M059J (cell line): ENCODE measurements at places on chromosomes 12 and 14.

- DNase-seq = peak; percentile 15
Measured at GRCh38 chr12:11171969-11172675, 1.1 kb downstream of the SMIM10L1 start.

GRCh38 chr14:84029720-84030119 lies 1500.2 kb upstream of the FLRT2 start:
- no peak for DNase-seq

DNA sequence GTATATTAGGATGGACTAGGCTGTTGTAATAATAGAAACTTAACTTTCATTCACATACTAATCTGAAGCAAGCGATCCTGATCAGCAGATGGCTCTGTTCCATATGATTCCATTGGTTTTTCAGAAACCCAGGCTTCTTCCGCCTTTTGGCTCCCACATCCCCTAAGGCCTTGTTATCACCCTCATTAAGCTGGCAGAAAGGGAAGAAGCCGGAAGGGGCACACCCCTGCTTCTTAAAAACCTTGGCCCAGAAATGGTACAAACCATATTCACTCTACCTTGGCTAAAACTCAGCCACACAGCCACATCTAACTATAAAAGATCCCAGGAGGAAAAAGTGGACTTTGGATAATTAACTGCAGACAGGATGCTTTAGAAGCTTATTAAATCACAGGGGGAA lies 329.2 kb downstream of the PCNX1 start:
- DNase-seq = no peak

- peak; percentile 86 for DNase-seq
Measured at GRCh38 chr12:4824380-4824779, 85.3 kb upstream of the KCNA1 start.

GRCh38 chr14:69719501-69719951 lies 47.4 kb upstream of the SRSF5 start:
- peak; percentile 61 for DNase-seq

DNA sequence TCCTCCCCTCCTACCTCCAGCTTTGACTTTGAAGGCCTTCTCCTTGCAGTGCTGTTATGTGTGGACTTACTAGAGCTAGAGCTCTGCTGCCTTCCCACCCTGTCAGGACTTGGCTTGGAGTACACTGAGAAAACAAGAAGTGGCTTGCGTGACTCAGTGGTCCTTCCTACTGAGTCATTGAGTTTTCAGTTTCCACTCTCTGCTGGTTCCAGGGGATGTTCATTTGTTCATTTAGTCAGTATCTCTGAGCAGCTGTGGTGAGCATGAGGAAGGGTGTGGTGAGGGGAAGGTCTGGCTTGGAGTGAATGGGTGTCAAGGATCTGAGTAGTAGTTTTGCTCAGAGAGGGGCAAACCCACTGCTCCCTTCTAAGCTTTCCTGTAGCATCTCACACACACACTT lies 17.2 kb upstream of the ELK3 start:
- peak; percentile 32 for DNase-seq

DNA sequence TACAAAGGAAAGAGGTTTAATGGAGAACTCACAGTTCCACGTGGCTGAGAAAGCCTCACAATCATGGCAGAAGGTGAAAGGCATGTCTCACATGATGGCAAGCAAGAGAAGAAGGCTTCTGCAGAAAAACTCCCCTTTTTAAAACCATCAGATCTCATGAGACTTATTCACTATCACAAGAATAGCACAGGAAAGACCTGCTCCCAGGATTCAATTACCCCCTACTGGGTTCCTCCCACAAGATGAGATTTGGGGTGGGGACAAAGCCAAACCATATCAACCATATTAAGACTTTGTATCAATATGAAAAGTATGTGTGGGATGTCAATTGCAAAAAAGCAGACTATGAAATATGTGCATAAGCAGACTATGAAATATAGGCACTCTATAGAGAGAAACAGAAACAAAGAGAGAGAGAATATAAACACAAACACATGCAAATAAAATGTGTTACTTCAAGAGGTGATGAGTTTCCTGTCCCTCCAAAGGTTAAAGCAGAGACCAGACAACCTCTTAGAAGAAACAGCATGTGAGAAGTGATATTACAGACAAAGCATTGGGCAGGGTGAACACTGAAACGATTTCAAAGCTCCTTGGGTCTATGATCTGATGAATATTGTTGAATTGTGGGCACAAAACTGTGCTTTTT lies 151.2 kb upstream of the KRR1 start:
- no peak for DNase-seq

DNA sequence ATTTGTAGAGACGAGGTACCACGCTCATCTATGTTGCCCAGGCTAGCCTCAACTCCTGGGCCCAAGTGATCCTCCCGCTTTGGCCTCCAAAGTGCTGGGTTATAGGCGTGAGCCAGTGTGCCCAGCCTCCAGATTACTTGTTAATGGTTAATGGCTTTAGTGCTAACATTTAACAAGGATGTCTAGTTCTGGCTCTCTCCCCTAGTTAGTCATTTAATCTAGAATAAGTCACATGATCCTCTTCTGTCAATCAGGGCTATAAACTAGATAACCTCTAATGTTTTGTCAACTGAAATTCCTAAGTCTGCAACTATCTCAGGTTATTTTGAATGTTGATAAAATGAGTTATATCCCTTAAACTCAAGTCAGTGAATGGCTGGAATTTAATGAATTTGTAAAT lies 15.7 kb downstream of the ACTR6 start:
- DNase-seq = no peak

- no peak for DNase-seq
Measured at GRCh38 chr14:103225476-103225875, 102.2 kb downstream of the TNFAIP2 start.

DNA sequence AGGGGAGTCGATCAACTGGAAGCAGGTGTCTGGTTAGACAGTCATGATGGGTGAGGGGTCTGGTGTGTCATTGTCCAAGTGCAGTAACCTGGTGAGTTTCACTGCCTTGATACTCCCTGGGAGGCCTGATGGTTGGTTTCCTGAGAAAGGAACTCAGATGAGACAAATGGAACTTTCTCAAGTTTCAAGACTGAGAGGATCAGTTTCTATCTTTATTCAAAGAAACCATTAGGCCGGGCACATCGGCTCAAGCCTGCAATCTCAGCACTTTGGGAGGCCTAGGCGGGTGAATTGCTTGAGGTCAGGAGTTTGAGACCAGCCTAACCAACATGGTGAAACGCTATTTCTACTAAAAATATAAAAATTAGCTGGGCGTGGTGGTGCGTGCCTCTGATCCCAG lies 776.1 kb downstream of the AACS start:
- DNase-seq = no peak

GRCh38 chr14:91953170-91953985 lies 5.9 kb upstream of the FBLN5 start:
- DNase-seq = no peak

DNA sequence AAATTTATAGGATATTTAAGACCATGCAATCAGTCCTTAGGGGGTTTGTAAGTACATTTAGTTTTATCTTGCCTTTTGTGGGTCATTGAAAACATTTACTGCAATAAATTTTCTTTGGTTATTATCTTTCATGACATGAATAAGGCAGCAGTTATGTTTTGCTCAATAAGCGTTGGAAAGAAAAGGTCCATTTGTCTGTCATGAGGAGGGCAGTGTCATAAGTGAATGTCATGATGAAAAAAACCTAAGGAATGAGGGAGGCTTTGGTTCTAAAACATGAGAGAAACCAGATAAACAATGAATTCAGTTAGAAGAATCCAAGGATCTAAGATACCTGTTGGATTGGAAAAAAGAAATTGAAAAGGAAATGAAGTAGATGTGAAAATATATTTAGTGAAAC lies 209.4 kb downstream of the NAV3 start:
- DNase-seq = no peak

DNA sequence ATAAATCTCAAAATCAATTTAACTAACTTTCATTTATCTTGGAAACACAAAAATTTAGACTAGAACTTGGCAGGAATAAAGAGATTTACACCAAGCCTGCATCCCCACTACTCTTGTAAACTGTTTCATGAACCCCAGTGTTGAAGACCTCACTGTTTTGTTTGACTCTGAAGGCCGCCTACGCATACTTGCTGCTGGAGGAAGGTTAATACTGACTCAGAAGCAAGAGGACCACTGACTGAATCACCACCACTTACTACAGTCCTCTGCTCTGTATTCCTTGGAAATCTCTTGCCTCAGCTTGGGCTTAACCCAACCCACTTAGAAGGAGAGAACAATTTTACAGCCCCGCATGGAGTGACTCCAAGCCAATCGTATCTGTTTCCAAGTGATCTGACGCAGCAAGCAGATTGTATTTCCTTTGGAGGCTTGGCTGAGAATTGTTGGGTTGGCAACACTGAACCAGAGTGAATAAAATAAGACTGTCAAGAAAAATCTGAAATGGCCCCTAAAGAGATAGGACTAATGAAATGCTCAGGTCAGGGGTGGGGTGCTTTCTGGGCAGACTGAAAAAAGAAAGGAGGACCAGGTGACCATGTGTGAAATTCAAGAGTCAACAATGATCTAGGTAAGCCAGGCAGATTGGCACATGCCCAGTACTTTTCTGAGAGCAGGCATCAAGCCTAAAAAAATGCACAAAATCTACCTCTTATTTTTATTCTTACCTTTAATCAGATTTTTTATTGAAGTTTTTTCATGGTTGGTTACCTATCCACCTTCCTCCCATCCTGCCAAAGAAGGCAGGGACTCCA lies 248.6 kb downstream of the ZFP36L1 start:
- peak; percentile 94 for DNase-seq

GRCh38 chr12:12718853-12719252 lies 1.7 kb downstream of the CDKN1B start:
- peak; percentile 55 for DNase-seq

- DNase-seq = no peak
Measured at GRCh38 chr14:57086271-57087162, 182.2 kb downstream of the EXOC5 start.

DNA sequence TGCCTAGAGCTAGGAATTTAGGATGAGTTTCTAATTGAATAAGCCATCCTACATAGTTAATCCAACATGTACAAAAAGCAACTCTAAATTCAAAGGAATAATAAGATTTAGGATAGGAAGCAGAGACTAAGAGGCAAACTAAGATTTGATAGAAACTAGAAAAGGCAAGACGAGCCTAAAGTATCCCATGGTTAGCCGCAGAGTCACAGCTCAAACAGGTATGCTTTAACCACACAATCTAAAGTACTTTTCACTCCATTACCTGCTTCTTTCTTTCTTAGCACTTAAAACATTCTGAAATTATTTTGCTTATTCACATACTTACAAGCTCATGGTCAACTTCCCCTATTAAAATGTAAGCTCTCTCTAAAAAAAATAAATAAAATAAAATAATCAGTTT lies 51.8 kb downstream of the OTOGL start:
- DNase-seq = no peak

DNA sequence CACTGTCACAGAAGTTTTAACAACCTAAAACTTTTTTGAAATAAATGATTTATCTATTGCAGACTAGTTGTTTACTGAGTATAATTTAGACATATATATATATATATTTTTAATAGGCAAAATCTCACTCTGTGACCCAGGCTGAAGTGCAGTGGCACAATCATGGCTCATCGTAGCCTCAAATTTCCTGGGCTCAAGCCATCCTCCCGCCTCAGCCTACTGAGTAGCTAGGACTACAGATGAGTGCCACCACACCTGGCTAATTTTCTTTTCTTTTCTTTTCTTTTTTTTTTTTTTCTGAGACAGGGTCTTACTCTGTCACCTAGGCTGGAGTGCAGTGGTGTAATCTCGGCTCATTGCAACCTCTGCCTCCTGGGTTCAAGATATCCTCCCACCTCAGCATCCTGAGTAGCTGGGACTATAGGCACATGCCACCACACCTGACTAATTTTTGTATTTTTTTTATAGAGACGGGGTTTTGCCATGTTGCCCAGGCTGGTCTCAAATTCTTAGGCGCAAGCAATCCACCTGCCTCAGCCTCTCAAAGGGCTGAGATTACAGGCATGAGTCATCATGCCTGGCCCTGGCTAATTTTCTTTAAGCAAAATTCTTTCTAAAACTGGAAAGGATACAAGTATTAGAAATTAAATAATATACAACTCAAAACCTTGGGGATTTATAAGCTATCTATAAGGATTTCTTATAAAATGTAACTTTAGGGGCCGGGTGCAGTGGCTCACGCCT lies 23.1 kb downstream of the EEA1 start:
- peak; percentile 51 for DNase-seq

DNA sequence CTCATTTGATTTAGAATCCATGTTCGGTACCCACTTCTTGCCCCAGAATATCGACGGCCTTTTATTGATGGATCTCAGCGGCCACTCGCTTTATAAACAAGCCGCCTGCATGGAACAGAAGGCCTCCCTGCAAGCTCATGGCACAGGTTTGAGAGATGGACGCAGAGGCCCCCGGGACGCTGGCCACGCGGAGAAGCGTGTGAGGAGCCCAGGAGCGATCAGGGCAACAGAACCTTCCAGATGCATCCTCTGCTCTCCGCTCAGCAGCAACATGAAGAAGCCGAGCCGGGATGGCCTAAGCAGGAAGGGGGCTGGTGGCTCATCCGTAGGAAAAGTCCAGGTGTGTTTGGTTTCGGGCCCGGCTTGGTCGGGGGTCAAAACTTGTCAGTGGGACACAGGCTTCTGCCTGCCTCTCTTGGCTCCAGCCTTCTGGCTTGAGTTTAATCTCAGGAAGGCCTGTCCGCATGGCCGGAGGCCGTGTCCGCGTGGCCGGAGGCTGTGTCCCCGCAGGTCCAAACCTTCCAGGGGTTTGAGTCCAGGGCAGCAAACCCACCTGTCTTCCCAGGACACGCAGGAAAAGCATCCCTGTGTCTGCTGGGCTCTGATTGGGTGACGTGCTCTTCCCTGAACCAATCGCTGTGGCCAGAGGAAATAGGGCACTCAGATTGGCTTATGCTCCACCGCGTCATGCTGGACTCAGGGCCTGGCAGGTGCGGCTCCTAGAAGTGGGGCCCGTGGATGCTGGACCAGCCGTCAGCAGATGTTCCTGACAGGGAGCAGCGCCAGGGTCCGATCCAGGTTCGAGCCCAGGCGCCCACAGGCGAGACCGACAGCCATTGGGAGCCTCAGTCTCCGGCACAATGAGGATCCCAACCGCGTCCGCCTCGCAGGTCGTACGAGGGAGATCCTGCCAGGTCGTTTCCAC lies 65.0 kb downstream of the GALNT9 start:
- DNase-seq = no peak

GRCh38 chr14:28661171-28661772 lies 105.3 kb upstream of the FOXG1 start:
- peak; percentile 96 for DNase-seq

GRCh38 chr14:61454545-61454944 lies 133.2 kb downstream of the PRKCH start:
- DNase-seq = peak; percentile 41

GRCh38 chr14:21680072-21680471 lies 6.5 kb upstream of the OR4E1 start:
- no peak for DNase-seq

GRCh38 chr12:68200854-68201253 lies 24.8 kb downstream of the IL26 start:
- peak; percentile 94 for DNase-seq

DNA sequence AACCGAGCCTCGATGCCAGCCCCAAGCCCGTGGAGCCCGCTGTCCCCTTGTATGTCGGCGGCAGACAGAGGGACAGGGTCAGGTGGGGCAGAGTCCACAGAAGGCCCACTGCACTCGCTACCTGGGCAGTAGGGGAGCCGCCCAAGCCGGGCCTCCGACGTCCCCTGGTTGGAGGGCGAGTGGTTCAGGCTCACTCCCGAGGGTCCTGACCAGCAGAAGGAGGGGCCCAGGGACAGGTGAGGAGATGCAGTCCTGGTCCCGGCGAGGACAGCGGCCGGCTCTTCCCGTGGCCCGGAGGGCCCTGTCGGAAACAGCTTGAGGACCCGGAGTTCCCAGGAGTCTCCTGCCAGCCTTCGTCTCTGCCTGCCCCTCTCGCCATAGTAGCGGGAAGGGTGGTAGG lies 216.7 kb upstream of the SFSWAP start:
- no peak for DNase-seq
